Testis (tissue), 5 donors: ENCODE measurements at places on chromosomes 5 and 9.

DNA sequence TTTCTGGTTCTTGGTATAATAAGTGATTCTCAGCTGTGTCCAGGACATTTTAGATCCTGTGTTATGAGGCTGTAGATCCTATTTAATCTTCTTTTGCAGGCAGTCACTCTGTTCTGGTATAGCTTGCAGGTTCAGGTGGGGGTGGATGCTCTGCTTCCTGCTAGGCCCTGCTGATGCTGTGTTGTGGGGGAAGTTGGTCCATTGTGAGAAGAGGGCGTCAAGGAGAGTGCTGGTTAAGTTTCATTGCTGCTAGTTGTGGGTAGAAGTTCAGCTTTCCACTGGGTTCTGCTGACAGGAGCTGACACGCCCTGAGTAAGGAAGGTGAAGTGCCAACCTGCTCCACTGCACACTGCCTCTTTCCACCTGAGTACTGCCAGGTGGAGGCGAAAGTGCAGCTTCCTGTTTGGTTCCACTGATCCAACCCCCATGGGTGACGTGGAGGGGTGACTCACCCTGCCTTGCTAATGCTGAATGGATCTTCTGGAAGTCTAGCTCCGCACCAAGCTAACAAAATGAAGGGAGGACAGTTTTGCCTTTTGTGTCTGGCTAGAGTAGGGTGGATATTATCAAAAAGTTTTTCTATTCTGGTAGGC, 16.3 kb downstream of the NMRK1 start:
- no peaks in the 10 kb centered on the region for H3K4me1 ChIP-seq
- H3K36me3 ChIP-seq, result no peaks in the 10 kb centered on the region
- no peak overlapping the region for H3K27ac ChIP-seq
- DNase-seq, result no peak

DNA sequence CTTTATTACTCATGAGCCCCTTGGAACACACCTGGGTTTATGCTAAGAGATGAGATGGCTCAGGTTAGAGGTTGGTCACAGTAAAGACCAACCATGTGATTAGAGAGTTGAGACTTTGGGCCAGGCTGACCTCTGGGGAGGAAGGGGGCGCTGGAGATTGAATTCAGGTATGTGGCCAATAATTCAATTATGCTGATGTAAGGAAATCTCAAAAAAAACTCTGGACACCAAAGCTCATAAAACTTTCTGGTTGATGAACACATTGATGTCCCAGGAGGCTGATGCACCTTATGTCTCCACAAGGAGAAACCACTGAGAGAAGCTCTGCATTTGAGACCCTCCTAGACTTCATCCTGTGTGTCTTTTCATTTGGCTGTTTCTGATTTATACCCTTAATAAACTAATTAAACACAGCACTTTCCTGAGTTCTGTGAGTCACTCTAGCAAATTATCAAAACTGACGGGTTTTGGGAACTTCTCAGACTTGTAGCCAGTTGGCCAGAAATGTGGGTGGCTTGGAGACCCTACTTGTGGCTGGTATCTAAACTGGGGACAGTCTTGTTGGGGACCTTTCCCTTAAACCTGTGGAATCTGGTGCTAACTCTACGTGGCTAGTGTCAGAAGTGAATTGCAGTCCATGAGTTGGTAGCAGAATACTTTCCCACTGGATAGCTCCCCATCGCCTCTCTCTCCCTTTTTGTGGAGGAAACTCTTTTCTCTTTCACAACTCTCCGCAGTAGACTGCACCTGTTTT, 7.5 kb upstream of the CCL27 start:
- peaks cover 7% of the 10 kb centered on the region for H3K4me1 ChIP-seq
- no peak overlapping the region for H3K4me3 ChIP-seq
- H3K27ac ChIP-seq, result no peak overlapping the region
- H3K36me3 ChIP-seq, result no peaks in the 10 kb centered on the region

DNA sequence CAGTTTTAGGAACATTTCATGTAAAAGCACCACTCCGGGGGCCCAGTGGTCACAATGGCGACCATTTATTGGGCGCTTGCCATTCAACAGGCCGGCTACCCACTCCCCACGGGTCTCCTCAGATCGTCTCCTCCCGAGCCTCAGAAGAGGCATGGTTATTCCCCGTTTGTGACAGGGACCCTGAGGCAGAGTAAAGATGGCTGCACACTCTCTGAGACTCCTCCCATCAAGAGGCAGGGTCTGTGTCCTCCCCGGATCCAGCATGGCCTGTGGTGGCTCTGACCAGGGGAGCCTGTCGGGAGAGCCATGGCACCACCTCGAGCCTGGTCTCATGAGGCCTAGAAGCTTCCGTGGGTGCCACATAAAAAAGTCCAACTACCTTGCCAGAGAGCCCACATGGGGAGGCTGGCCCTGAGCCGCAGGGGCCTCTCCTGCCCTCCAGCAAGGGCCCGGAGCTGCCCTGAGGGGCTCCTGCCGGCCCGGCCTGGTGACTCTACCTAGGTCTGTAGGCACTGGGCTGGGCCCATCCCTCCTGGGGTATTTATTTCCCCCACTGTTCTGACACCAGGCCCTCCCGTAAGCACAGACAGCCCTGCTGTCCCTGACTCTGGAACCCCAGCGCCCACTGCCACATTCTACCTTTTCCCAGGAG, 90.8 kb downstream of the VAV2 start:
- no peak overlapping the region for H3K4me3 ChIP-seq
- no peaks in the 10 kb centered on the region for H3K4me1 ChIP-seq
- no peak for DNase-seq
- no peaks in the 10 kb centered on the region for H3K27me3 ChIP-seq

DNA sequence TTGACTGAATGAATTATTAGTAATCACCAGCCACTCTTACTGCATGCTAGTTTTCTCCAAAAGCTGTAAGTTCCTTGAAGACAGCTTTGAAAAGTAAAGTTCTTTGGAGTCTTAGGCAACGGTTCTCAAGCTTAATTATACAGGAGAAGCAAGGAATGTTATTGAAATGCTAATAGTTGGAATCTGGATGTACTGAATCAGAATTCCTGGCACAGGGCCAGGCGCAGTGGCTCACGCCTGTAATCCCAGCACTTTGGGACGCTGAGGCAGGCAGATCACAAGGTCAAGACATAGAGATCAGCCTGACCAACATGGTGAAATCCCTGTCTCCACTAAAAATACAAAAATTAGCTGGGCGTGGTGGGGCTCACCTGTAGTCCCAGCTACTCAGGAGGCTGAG, 33.4 kb downstream of the GRIA1 start:
- no peak for DNase-seq
- no peak overlapping the region for H3K27ac ChIP-seq
- H3K36me3 ChIP-seq, result no peaks in the 10 kb centered on the region
- H3K27me3 ChIP-seq, result no peaks in the 10 kb centered on the region

- H3K36me3 ChIP-seq, result no peaks in the 10 kb centered on the region
- peaks cover 19% of the 10 kb centered on the region for H3K4me1 ChIP-seq
- H3K27ac ChIP-seq, result no peak overlapping the region
- no peaks in the 10 kb centered on the region for H3K27me3 ChIP-seq
These were observed 87.0 kb downstream of the ANGPTL2 start for GRCh38 chr9:127035423-127035822.

DNA sequence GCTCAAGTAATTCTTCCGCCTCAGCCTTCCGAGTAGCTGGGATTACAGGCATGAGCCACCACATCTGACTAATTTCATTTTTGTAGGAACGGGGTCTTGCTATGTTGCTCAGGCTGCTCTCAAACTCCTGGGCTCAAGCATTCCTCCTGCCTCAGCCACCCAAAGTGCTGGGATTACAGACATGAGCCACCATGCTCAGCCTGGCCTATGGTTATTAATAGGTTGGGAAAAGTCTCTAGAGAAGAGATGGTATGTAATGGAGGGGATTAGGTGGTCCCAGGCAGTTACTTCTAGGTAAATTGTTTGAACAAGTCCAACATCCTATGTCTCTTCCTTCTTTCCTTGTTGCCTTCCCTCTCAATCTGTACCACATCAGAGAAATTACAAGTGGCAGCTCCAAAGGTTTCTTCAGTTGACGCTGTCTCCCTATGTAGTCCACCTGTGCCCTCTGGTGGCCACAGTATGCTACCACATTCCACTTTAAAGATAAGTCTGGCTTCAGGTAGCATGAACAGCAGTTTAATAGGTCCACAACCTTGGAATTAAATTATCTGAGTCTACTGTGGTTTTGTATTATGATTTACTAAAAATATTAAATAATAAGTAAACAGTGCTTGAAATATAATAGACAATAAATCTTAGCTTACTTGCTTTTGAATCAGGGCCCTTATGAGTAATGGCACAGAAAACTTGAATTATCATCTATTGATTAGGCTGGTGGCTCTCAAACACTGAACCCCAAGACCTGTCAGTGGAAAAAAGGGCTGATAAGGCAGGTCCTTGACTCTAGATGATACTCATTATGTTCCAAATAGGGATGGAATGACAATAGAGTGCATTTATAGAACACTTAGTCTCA, 9.7 kb downstream of the TIGD6 start:
- no peaks in the 10 kb centered on the region for H3K27me3 ChIP-seq
- no peak overlapping the region for H3K4me3 ChIP-seq
- H3K36me3 ChIP-seq, result no peaks in the 10 kb centered on the region
- peak; percentile 86 for DNase-seq

GRCh38 chr5:38590838-38591522, 34.5 kb upstream of the LIFR start:
- no peaks in the 10 kb centered on the region for H3K36me3 ChIP-seq
- no peak overlapping the region for H3K27ac ChIP-seq
- H3K27me3 ChIP-seq, result no peaks in the 10 kb centered on the region
- DNase-seq, result no peak

- no peaks in the 10 kb centered on the region for H3K27me3 ChIP-seq
- H3K36me3 ChIP-seq, result no peaks in the 10 kb centered on the region
- no peak overlapping the region for H3K27ac ChIP-seq
- no peaks in the 10 kb centered on the region for H3K4me1 ChIP-seq
These were observed 58.5 kb downstream of the CNTRL start for GRCh38 chr9:121133104-121133816.

DNA sequence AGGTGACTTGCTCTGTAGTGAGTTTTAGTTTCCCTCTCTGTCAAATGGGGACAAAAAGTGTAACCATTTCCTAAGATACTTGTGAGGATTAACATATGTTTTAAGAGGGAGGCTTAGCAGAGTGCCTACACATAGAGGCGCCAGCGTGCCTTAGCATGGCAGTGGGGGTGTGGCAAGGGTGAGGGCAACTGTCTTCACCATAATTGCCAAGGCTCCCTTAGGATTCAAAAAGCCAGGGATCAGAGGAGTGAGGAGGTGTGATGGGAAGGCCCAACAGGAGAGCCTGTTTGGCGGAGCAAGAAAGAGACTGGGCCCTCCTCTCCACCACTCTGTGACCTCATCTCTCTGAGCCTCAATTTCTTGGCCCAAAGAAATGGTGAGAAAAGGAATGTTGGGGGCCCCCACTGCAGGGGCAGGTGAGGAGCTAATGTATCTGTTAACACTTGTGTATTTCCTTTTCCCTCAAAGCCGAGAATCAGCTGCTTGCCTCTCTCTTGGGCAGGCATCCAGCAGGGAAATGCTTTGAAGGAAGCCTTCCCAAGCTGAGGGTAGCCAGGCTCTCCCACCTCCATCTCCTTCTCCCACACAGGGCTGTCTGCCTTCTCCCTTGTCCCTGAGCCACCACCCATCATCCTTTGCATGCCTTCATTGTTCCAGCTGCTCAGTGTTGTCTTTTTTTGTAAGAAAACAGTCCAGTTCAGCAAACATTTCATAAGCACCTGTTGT, 76.0 kb downstream of the DAB2IP start:
- H3K4me1 ChIP-seq, result peaks cover 61% of the 10 kb centered on the region
- peak; percentile 77 for DNase-seq
- no peaks in the 10 kb centered on the region for H3K27me3 ChIP-seq
- H3K4me3 ChIP-seq, result no peak overlapping the region
- H3K36me3 ChIP-seq, result no peaks in the 10 kb centered on the region
